Karpas-422 (cell line): ENCODE measurements at places on chromosomes 1 and 21.
A peak's percentile ranks its signal among the peaks of the same experiment; 100 is the strongest.

- DNase-seq, result no peak
- no peak overlapping the region for H3K4me3 ChIP-seq
- H3K36me3 ChIP-seq, result no peaks in the 10 kb centered on the region
- no peak overlapping the region for H3K27ac ChIP-seq
- H3K27me3 ChIP-seq, result no peaks in the 10 kb centered on the region
Observed at GRCh38 chr1:48048064-48048463, 50.9 kb upstream of the TRABD2B start.

GRCh38 chr1:68633141-68633919, 136.4 kb upstream of the DEPDC1 start:
- no peak for DNase-seq
- H3K27ac ChIP-seq, result no peak overlapping the region
- H3K27me3 ChIP-seq, result no peaks in the 10 kb centered on the region
- no peaks in the 10 kb centered on the region for H3K4me1 ChIP-seq
- H3K4me3 ChIP-seq, result no peak overlapping the region

GRCh38 chr1:58583496-58583895, 6.4 kb upstream of the TACSTD2 start:
- no peak overlapping the region for H3K4me3 ChIP-seq
- H3K36me3 ChIP-seq, result no peaks in the 10 kb centered on the region
- no peak overlapping the region for H3K27ac ChIP-seq
- 0 out of 2 replicates have a peak, but pooled peaks cover 3% of the 10 kb centered on the region for H3K27me3 ChIP-seq
- peak; percentile 47 for DNase-seq

DNA sequence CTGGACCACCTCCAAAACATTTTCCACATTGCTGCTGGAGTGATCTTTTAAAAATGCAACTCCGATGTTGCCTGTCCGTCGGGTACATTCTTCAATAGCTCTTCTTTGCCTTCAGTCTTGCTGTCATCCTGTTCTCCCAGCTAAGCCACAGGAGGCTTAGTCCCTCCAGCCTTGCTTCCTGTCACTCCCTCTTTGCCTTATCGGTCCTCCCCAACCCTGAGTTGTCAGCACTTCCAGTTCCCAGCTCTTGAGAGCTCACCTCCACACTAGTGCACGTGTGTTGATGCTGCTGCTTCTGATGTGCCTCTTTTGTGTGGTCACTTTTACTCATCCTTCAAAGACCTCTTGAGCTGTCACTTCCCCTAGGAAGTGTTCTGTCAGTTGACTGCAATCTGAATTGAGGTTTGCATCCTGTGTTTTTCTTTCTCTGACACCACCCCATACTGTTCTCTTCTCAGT, 15.3 kb downstream of the UCK2 start:
- H3K4me1 ChIP-seq, result peaks cover 12% of the 10 kb centered on the region; the same call in 1 of the 2 replicates
- H3K36me3 ChIP-seq, result no peaks in the 10 kb centered on the region
- H3K4me3 ChIP-seq, result no peak overlapping the region
- H3K27me3 ChIP-seq, result no peaks in the 10 kb centered on the region
- no peak for DNase-seq

DNA sequence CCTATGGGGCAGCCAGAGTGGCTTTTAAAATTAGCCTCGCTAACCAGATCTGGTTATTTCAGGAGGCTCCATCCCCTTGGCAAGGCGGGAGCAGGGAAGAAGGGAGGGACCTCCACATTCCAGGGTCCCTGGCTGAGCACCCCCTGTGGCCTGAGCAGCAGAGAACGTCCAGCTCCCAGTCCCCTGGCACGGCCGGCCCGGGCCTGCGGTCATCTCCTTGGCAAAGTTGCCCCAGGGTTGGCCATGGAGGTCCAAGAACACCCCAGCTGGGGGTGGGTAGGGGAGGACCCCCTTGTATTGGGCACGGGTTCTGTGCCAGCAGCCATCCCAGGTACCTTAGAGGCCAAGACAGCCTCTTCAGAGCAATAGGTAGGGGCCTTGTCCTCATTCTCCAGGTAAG, 75.9 kb downstream of the RAP1GAP start:
- no peaks in the 10 kb centered on the region for H3K4me1 ChIP-seq
- no peaks in the 10 kb centered on the region for H3K36me3 ChIP-seq
- no peaks in the 10 kb centered on the region for H3K27me3 ChIP-seq
- no peak for DNase-seq
- H3K27ac ChIP-seq, result no peak overlapping the region

DNA sequence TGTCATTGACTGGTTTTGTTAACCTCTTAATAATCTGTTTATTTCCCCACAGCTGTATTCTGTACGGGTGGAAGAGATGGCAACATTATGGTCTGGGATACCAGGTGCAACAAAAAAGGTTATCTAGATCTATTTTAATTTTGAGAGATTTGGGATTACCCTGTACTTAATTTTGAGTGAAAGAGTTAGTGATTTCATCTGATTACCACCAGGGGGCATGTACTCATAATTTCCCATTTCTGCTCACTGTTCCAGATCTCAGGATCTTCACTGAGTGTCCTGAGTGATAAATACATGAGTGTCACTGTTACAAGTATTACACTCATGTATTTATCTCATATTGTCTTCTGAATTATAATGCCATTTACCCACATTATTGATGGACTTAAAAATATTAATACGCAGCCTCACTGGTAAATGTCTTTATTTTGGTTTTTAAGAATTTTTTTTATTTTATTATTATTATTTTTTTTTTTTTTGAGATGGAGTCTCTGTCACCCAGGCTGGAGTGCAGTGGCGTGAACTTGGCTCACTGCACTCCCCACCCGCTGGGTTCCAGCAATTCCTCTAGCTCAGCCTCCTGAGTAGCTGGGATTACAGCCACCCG, 27.4 kb downstream of the DTL start:
- H3K4me3 ChIP-seq, result no peak overlapping the region
- peaks cover 34% of the 10 kb centered on the region; the same call in 1 of the 2 replicates for H3K36me3 ChIP-seq
- peak; percentile 72 for DNase-seq
- H3K27ac ChIP-seq, result no peak overlapping the region
